ENCODE measurements at places on chromosomes 16 and 17. TPM values are rescaled to one million over a fixed set of nuclear protein-coding genes. Genes with fewer than 3 reads are reported as not detected.

The APOBR gene
- total RNA-seq = under 0.01 TPM

DNA sequence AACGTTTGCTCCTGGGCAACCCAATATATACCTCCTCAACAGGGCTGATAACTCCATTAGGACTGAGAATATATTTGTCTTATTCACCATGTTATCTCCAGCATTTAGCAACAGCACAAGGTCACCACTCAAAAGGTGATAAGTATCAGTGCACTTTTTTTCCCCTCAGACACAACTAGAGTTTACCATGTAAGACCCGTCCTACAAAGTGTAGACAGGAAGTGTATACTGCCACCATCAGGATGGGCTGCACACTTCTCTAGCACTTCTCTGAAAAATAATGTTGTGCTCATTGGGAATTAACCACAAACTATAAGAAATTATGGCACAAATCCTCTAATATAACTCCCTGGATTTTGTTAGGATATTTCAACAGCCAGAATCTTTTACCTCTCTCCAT is 5.7 kb upstream of the VAT1L start:
- H3K4me1 ChIP-seq = peaks cover 2% of the 10 kb centered on the region
- H3K27ac ChIP-seq = no peak overlapping the region
- no peak overlapping the region for H3K4me3 ChIP-seq
- no peaks in the 10 kb centered on the region for H3K36me3 ChIP-seq

- no peaks in the 10 kb centered on the region for H3K36me3 ChIP-seq
- no peaks in the 10 kb centered on the region for H3K27me3 ChIP-seq
- no peak for DNase-seq
- peak overlapping the region; percentile 55 for H3K4me3 ChIP-seq
- peaks cover 16% of the 10 kb centered on the region for H3K4me1 ChIP-seq
- H3K27ac ChIP-seq = no peak overlapping the region
These were observed 591 bp downstream of the YPEL3 start for GRCh38 chr16:30095166-30096078.

The EMC6 gene
- total RNA-seq = 15.4 TPM

All from fibroblast of lung (primary cell).